ENCODE measurements at places on chromosomes 4 and X. TPM values are rescaled to one million over a fixed set of nuclear protein-coding genes. Genes with fewer than 3 reads are reported as not detected.

PAGE5 gene
- total RNA-seq, result not detected

TMPRSS11D gene
- not detected for total RNA-seq

CDS1 gene
- 18.8 TPM for total RNA-seq

SHOX gene
- total RNA-seq, result not detected

HAND2 gene
- total RNA-seq, result not detected

TXK gene
- total RNA-seq, result 0.67 TPM

- DNase-seq, result no peak
These were observed 38.6 kb upstream of the AMELX start for GRCh38 chrX:11254417-11255109.

DNA sequence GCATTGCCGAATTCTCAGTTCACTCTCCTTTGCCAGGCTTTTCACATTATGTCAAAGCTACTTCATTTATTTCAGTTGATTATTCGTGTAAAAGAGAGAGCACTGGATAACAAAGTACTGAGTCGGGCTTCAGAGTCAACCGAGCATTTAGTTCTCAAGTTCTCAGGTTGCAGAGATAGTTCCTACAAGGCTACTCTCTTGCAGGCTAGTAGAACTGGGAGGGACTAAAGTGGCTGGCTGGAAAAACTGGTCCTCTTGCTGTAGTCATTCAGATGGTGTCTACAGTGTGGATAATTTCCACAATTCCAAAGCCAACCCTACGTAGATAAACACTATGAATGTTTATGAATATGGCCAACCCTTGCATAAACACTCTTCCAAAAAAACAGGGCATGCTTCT, 4.6 kb upstream of the CCNG2 start:
- no peak for DNase-seq

DNA sequence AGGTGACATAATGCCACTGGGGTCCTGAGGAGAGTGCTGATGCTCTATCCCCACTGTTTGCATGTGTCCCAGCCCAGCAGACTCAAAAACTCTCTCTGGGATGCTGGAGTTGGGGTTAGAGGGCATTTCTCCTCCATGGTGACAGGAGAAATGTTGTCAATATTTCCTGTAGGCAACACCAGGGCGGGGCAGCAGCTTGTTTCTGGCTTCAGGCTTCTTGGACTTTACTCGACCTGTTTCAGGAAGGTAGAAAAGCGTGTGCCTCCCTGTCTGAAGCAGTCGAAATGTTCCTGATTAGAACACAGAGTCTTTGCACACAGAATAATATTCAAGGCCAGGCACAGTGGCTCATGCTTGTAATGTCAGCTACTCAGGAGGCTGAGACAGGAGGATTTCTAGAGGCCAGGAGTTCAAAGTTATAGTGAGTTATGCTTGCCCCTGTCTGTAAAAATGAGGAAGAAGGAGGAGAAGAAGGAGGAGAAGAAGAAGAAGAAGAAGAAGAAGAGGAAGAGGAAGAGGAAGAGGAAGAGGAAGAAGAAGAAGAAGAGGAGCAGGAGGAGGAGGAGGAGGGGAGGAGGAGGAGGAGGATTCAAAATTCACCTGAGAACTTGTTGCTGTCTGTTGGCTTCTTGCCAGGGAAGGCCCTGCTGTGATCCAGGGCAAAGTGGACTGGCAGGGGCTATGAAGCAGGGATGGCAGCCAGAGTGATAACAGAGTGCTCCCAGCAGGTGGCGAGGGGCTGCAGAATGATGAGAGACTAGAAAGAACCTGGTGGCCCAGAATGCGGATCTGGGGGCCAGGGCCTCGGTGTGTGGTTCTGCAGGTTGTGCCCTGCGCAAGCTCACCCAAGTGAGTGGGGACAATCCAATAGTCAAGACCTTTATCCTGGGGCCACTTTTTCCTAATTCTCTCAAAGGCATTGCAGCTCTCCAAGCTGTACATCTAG, 82.9 kb downstream of the RTL5 start:
- DNase-seq, result no peak

- no peak for DNase-seq
These were observed 311.2 kb downstream of the BMPR1B start for GRCh38 chr4:95068818-95069478.

- DNase-seq, result no peak
These were observed 2.7 kb downstream of the FAT4 start for GRCh38 chr4:125317525-125317877.

DNA sequence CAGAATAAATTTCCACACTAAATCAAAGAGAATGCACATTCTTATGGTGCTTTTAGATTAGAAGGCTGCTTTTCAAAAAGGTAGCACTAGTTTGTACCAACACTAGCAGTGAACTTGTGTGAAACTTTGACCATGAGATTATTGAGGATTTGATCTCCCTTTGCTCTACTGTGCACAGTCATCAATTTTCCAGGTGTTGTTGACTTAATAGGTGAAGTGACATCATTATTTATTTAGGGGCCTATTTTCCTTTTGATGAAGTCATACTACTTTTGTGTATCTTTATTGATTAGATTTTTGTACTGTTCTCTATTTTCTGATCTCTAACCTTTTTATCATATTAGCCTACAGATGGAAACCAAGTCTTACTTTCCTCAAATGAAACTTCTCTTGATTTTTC, 507.9 kb upstream of the LCORL start:
- DNase-seq, result no peak
